ENCODE measurements at places on chromosomes 4 and X. TPM values are rescaled to one million over a fixed set of nuclear protein-coding genes. Genes with fewer than 3 reads are reported as not detected.

Gene LPAR4
- not detected for polyA plus RNA-seq

Gene CDKL2
- polyA plus RNA-seq: 0.19 TPM

Gene CFI
- 0.46 TPM for polyA plus RNA-seq

Gene NOX1
- polyA plus RNA-seq: not detected

Gene MAGEA3
- polyA plus RNA-seq: not detected

Gene CFAP99
- not detected for polyA plus RNA-seq

DNA sequence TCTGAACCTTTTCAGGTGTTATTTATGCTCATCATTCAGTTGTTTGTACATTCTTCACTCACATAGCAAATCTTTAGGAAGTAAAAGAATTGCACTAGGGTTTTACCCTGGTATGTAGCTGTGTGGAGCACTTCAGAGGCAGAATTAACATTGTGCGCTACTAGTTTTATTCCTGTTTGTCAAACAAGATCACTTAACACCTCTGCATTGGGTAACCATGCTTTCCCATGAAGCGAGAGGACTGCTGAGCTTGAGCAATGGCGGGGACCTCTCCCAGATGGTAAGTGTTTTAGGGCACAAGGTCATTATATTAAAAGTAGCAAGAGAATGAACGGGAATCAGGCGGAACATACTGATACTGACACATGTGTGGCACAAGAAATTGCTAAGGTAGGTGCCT lies 59.2 kb downstream of the SHROOM3 start:
- no peak for DNase-seq

GRCh38 chr4:149735796-149736195 lies 79.8 kb downstream of the IQCM start:
- no peak for DNase-seq

- no peak for DNase-seq
Observed at GRCh38 chrX:83508006-83508405, at the start of gene POU3F4. TSS of gene POU3F4 (plus strand) at chrX:83508290. CDS start at chrX:83508325, 35 bp downstream.

DNA sequence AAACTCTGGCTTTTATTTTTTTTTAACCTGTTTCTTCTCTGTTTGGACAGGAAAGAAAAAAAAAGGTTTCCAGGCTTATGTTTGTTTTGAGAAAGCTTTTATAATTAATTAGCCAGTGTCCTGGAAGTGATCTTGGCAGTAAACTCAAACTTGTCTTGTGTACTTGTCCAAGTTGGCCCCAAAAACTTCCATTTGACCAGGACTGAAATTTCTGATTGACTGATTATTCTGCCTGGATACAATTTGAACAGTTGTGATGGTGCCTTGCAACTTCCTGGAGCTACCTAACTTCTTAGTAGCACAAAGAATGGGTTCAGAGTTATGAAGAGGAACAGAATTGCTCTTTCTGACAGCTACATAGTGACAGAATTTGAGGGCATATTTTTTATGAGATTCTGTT lies 62.0 kb downstream of the SLC4A4 start:
- no peak for DNase-seq

DNA sequence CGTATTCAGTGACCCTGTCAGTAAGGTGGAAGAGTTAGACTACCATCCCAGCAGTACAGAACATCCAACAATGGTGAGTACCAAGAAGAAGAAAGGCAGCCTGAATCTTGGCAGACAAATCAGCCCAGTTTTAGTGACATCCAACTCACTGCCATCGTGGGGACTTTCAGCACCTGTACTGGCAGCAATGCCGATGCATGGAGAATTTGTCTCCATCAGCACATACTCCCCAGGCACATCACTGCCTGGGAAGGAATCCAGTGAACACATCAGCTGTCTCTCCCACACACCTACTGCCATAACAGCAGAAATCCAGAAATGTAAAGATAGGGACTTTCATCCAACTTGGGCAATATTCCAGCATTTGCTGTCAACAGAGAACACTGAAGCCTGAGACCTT lies 29.8 kb downstream of the PTCHD1 start:
- no peak for DNase-seq

DNA sequence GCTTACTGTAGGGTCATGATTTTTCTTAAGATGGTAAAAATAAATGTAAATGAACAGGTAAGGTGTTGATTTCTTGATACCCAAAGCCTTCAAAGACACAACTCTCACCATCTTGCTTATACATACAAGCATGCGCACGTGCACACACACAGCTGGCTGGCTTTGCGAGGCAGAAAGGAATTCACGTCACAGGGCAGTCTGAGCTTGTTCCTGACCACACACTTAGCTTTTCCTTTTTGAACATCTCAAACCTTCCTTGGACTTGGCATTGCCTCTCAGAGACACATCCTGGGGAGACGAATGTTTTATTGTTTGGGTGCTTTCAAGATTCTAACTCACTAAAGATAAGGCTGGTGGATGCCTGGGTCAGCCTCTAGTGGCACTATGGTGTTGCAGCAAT lies 175.0 kb downstream of the NHS start:
- no peak for DNase-seq

- DNase-seq: no peak
Observed at GRCh38 chr4:67886281-67886680, 2.5 kb upstream of the TMPRSS11D start.

- no peak for DNase-seq
Observed at GRCh38 chr4:109967798-109968520, 55.3 kb downstream of the EGF start.

GRCh38 chrX:12866451-12867377 lies at the start of gene TLR7:
TSS of gene TLR7 (plus strand) at chrX:12867072. CDS start at chrX:12867579, 507 bp downstream.
- no peak for DNase-seq

Measured in AG04450 (cell line).